ENCODE measurements at places on chromosomes 4 and X.

DNA sequence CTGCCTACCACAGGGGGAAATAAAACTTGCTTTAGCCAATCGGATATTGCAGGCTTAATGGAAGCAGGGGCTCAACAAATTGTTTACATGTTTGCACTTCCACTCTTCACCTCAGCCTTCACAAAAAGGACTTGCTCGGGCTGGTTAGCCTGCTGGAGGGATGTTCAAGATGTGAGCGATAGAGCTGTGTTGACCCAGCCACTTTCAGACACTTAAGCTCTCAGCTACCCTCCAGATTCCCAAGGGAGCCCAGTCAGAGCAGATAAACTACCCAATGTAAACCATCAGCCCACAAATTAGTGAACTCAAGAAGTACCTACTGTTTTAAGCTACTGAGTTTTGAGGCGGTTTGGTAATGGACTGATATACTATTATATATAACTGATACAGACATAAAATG is 508.4 kb upstream of the FTHL17 start:
- DNase-seq: no peak

GRCh38 chr4:133592591-133592990 is 443.5 kb downstream of the PCDH10 start:
- DNase-seq: no peak

- no peak for DNase-seq
Measured at GRCh38 chrX:39577985-39578869, 519.5 kb downstream of the BCOR start.

- no peak for DNase-seq
Measured at GRCh38 chrX:130915302-130915701, 12.3 kb upstream of the ENOX2 start.
